ENCODE measurements at places on chromosomes 5 and 9.
A peak's percentile ranks its signal among the peaks of the same experiment; 100 is the strongest.

DNA sequence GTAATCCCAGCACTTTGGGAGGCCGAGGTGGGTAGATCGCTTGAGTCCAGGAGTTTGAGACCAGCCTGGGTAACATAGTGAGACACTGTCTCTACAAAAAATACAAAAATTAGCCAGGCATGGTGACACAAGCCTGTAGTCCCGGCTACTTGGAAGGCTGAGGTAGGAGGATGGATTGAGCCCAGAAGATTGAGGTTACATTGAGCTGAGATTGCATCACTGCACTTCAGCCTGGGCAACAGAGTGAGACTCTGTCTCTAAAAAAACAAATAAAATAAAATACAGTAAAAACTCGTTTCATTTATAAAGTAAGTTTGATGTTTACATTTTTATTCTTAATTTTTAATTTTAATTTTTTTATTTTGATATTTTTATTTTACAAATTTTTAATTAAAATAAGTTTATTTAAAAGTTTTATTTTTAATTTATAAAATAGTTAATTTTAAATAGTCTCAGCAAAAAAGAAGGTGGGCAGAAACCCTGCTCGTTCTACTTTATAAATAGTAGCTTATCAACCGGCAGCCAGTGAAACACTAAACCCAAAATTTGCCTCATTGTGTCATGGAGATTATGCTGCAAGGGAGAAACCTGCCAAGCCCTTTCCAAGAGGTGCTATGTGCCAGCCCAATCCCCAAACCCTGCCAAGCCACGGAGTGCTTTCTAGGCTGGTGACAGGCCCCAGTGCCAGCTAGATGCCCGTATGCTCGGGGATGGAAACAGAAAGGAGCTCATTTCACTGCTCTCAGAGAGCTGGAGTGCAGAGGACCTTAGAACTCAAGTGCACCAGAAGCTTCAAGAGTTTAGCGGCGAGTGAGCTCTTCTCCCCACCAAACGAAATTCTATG, 38.9 kb downstream of the SERINC5 start:
- no peak for DNase-seq

DNA sequence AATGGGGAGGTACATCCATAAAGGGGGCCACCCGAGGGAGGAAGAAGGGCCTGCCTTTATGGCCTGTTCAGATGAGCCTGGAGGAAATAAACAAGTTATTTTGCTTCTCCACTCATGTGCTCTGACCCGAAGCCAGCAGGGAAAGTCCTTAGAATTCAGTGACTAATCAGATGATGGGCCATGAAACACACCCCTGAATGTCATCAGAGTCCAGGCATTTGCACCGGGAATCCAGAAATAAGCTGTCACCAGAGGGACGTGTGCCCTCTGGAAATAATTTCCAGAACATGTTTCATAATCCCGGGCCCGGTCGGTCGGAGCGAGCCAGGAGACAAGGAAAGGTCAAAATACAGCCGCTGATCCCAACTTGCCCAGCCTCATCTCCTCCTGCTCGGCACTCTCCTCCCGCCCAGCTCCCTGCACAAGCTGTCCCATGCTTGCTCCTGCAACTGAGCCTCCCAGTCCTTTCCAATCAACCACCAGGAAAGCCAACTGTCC, 73.6 kb upstream of the ZNF622 start:
- no peak for DNase-seq

DNA sequence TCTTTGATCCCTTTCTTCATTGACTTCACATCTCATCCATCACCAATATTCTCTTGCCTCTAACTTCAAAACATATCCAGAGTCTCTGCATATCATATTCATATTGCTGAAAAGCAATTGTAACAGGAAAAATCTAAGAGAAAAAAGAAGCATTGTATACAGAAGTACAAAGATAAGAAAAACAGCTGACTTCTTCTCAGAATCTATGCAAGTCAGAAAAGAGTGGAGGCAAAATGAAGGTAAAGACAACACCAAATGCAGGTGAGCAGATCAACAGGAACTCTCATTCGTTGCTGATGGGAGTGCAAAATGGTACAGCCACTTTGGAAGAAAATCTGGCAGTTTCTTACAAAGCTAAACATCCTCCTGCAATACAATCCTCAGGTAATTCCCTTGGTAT, 155.6 kb downstream of the PHF2 start:
- no peak for DNase-seq

DNA sequence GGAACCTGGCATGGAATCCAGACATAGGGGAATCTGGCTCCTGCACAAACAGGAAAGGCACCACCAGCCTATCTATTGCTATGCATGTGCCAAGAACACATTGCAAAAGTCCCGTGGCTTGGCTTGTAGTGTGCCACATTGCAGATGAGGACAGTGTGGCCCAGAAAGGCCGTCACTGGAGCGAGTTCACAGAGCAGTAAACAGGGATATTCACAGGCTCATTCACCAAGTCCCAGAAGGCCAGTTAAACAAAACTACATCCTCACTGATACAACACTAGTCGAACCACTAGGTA, 39.6 kb upstream of the TRIM32 start:
- DNase-seq = no peak

DNA sequence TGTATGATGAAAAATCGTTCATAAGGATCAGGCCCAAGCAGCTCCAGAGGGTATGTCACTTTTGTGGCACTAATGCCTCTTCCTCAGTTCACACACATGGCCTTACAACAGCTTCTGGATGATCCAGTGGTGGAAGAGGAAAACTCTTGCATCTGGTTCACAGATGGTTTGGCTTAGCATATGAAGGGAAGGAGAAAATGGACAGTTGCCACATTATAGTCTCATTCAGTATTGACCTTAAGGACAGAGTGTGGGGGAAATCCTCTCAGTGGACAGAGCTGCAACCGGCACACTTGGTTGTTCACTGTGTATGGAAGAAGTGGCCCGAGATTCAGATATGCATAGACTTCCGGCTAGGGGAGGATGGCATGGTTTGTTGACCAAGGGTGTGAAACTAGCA, 22.8 kb downstream of the C9orf57 start:
- DNase-seq = no peak

DNA sequence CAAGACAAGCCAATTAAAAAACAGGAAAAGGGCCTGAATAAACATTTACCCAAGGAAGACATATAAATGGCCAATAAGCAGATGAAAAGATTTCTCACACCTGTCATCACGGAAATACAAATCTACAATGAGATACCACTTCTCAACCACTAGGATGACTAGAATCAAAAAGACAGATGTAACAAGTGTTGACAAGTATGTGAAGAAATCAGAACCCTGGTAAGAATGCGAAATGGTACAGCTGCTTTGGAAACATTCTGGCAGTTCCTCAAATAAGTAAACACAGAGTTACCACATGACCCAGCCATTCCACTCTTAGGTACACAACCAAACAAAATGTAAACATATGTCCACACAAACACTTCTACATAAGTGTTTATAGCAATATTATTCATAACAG, 32.5 kb downstream of the LEAP2 start:
- peak; percentile 19 for DNase-seq

- DNase-seq = no peak
Measured at GRCh38 chr5:107980923-107981692, 310.4 kb upstream of the EFNA5 start.

GRCh38 chr5:16135003-16135402, 44.6 kb downstream of the MARCHF11 start:
- DNase-seq = peak; percentile 89

DNA sequence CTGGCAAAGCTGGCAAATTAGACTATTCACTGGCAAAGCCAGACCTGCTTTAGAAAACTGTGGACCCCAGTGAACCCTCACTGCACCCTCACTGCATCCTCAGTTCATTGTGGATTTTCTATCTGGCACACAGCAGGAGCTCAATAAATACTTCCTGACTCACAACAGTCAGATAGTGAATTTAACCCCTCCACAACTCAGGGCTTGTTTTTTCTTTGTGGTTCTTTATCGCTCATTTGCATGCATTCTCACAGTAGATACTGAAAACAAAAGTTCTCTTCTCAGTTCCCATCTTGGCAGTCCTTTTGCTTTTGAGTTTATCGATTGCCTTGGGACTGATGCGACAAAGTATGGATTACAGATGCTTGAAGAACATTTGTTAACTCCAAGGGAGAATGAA, 99.8 kb downstream of the ACTL7B start:
- no peak for DNase-seq

DNA sequence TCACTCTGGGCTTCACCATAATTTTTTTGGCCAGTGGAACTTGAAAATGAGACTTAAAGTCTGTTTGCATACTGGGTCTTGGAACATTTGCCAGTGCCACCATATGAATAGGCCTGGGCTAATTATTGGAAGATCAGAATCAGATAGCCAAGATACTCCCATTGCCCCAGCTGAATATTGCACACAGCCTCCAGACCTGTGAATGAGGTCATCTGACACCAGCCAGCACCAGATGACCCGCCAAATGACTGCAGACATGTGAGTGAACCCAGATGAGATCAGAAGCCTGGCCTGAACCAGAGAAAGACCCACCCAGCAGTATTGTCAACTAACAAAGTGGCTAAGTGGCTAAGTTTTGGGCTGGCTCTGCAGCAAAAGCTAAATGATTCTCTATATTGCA, 220.5 kb upstream of the MPDZ start:
- DNase-seq = no peak

DNA sequence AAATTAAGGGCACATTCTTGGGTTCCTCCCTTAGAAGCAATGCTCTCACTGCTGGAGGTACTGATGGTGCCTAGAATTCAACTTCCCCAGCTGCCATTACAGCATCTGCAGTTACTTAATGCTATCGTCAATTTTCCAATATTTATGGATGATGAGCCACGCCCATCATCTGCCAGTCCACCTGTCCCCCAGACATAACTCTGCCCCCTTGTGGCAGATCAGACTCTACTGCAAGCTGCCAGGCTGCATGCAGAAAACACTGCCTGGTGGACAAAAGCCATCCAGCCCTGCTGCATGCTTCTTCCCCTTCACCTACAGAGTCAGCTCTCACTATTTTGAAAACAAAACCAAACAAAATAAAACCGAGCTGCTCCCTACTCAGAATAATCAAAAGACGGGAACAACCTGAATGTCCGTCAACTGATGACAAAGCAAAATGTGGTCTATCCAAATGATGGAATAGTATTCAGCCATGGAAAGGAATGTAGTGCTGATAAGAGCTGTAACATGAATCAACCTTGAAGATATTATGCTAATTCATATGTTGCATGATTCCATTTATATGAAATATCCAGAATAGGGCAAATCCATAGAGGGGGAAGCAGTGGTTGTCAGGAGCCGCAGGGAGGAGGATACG, 66.4 kb downstream of the RETREG1 start:
- peak; percentile 28 for DNase-seq

DNA sequence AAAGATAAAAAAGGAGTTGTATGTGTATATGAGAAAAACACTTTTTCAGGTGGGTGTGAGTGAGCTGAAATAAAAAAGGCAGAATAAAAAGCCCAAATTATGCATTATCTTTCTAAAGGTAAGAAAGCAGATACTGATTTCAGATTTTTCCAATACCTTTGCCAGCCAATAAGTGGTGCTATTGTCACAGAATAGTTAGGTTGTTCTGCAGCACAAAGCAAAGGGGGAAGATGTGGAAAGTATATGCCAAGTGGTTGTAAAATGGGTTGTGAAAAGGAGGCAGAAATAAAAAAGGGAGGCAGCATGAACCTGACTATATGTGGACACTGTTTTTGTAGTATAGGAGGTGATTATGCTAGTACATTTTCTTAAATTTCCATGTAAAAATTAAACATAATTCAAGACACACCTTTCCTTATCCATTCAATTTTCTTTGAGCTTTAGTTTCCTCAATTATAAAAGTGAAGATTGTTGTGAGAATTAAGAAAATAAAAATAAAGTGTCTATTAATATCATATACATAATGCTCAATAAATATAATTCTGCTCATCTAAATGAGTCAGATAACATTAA, 106.7 kb downstream of the SMIM15 start:
- peak; percentile 31 for DNase-seq

- no peak for DNase-seq
Measured at GRCh38 chr5:136518174-136518573, 152.8 kb upstream of the TRPC7 start.

DNA sequence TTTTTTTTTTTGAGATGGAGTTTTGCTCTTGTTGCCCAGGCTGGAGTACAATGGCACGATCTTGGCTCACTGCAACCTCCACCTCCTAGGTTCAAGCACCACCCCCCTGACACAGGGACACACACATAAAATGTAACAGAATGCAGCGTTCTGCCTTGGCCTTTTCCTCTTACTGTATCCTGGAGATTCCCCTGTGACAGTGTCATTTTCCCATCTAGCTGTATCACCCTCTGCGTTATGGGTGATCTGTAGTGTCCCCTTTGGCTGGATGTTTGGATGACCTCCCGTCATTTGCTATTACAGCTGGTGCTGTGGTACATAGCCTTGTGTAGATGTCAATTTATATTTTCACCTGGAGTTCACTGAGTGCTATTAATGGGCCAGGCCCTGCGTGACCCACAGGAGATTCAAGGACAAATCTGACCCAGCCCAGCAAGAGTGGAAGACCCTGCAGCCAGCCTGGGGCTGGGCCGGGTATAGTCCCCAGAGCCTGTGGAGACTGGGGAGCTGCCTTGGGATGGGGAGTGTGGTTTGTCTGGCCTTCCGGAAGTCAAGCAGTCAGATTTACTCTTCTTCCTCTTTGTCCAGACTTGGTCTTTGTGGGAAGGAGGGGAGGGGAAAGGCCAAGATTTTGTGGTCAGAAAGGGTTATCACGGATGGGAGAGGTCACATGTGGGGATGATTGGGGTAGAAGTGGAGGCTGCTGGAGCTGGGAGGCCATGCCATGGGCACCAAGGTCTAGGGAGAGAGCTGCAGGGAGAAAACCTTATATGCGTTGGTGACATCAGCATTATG, 43.6 kb downstream of the ERGIC1 start:
- no peak for DNase-seq

- DNase-seq = no peak
Measured at GRCh38 chr9:98755006-98755618, 41.2 kb downstream of the ANKS6 start.

- no peak for DNase-seq
Measured at GRCh38 chr5:81402192-81402930, 8.4 kb upstream of the ACOT12 start.

DNA sequence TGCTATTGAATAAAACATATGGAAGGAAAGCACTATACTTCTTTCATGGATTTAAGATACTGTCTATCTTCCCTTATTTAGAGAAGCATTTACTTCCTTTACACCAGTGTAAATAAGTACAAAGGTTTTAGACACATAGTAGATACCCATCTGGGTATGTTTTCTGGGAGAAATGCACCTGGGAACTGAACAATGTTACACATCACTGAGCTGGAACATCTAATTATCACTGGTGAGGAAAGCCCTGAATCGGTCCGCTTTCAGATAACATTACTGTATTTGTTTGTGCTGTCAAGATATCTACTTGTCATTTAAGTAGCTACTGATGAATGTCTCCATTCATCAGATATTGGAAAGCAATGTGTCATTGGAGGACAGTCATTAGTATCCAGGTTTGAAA, 964.7 kb upstream of the PTPRD start:
- no peak for DNase-seq

- DNase-seq = no peak
Measured at GRCh38 chr5:172178991-172179989, 8.7 kb downstream of the STK10 start.

DNA sequence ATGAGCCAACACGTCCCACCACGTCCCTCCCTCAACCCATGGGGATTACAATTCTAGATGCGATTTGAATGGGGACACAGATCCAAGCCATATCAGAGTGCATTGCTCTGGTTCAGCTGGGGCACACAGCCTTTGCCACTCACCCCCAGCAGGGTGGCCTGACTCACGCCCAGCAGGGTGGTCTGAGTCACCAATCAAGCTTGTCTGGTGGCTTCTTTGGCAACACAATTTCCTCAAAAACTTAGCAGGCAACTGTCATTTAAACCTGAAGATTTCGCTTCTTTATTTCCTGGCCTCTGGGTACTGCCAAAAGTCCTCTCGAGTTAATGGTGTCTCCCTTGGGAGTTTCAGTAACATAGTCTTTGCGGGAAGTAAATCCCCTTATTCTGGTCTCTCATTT, 16.3 kb upstream of the SEMA5A start:
- no peak for DNase-seq
